Fibroblast of skin of scalp (primary cell): ENCODE measurements at places on chromosomes 5 and 9.

- DNase-seq, result peak; percentile 22
Observed at GRCh38 chr9:7608261-7608660, 191.3 kb downstream of the DMAC1 start.

GRCh38 chr9:135494791-135495559 lies 5.5 kb upstream of the MRPS2 start:
- no peak for DNase-seq

DNA sequence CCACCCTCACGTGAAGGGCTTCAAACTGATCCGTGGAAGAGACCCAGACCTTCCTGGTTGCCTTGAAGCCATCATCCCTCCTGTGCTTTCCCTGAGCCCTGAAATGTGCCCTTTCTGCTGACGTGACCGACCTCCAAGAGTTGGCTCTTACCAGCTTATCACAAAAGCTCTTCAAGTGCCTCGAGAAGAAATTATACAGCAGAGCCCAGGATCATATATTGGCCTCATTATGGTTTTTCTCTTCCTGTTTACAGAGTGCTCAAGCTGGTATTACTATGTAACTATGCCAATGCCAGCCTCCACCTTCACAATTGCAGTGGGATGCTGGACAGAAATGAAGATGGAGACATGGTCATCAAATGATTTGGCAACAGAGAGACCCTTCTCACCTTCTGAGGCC lies 66.0 kb downstream of the AOPEP start:
- no peak for DNase-seq

DNA sequence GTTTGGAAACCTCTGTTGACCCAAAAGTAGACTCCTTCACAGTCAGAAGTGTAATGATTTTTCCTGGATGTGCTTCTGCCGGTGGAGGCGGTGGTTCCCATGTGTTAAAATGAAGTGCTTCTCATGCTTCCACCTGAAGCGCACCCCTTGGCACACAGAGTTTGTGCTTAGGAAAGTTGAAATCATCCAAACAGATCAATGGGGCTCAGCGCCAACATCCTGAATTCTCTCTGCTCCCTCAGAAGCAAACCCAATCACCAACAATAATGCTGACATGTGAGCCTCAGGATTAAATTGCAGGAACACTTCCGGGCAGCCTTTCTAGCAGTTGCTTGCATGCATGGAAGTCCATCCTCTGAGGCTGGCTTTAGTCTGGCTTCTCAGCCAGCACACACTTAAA lies 71.0 kb downstream of the MED10 start:
- no peak for DNase-seq

- DNase-seq, result peak; percentile 77
Observed at GRCh38 chr5:172766287-172767108, 4.5 kb downstream of the DUSP1 start.

DNA sequence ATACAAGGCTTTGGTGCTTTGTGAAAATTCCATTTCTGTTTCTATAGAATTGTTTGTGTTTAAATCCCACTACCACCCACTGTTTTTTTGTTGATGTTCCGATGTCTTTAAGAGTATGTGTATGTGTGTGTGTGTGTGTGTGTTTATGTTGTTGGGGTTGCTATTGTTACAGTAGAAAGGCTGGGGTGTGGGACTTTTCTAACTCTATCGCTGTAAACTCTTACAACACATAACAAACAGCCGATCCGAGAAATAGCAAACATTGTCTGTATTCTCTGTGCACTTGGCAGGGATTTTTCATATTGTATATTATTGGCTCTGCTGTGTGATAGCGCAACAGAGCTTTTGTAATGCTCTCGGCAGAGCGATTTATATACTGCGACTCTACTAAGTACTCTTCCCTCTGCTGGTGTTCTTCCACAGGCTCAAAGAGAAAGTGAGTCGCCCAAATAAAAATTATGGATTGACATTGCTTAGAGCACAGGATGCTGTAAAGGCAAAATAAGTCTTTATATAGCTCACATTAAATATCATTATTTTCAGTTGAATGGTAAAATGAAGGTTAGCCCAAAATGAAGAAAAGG lies 492.2 kb upstream of the ARRDC3 start:
- DNase-seq, result no peak

- DNase-seq, result peak; percentile 21
Observed at GRCh38 chr9:136143215-136144001, 24.7 kb upstream of the TMEM250 start.

DNA sequence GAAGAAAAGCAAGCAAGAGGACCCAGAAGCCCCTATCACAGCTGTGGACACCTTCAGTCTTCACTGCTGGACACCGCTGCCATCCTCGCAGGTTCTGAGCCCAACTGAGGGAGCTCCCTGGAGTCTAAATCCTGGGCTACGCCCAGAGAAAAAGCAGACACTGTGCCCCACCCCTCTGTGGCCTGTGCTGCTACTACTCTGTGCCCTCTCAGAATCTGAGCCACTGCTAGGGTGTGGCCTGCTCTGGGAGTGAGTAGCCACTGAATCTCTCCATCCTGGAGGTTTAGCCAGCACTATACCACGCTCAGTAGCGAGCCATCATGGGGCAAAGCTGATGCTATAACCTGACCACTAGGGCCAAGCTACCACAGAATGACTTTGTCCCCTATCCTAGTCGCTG lies 338.2 kb downstream of the NPR3 start:
- DNase-seq, result peak; percentile 23

DNA sequence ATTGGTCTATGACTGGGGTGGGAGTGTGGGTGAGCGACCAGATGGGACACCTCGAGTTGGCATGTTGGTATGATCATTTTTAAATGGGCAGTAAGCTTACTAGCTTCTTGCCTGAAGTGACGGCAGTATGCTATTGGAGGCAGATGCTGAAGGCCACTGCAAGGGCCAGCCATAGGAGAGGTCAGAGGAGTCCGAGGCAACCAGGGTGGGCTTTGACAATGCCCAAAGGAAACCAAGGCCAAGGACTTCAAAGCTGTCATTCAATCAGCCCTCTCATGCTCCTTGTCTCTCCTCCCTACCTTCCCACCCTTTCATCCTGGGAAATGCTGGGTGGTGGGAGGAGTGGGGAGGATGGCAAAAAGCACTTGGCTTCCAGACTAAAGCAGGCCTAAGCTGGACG lies 57.1 kb upstream of the GLRX start:
- DNase-seq, result no peak

GRCh38 chr5:171162596-171162995 lies 146.5 kb upstream of the TLX3 start:
- no peak for DNase-seq

GRCh38 chr9:71793386-71794105 lies 25.2 kb upstream of the CEMIP2 start:
- peak; percentile 91 for DNase-seq

- DNase-seq, result peak; percentile 56
Observed at GRCh38 chr5:96660971-96661854, 963 bp upstream of the CAST start.

- DNase-seq, result no peak
Observed at GRCh38 chr5:150771034-150771795, 7.3 kb upstream of the SMIM3 start.

GRCh38 chr5:169657127-169657526 lies 20.1 kb downstream of the DOCK2 start:
- no peak for DNase-seq

DNA sequence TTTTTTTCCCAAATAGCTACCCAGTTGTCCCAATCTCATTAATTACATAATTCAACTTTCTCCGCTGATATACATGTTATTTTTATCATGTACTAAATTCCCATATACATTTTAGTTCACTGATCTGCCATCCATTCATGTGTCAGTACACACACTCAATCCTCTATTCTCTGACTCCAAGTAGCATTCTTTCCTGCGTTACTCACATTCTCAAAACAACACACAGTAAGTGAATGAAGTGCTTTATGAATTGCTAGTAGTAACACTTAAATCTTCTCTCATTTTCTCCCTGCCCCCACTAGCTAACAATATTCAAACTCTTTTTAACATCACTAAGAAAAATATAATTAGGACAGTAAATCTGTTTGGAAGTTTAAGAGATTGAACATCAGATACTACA lies 8.9 kb downstream of the ZNF366 start:
- DNase-seq, result peak; percentile 79

- no peak for DNase-seq
Observed at GRCh38 chr5:150613991-150614660, 26.3 kb upstream of the SYNPO start.

DNA sequence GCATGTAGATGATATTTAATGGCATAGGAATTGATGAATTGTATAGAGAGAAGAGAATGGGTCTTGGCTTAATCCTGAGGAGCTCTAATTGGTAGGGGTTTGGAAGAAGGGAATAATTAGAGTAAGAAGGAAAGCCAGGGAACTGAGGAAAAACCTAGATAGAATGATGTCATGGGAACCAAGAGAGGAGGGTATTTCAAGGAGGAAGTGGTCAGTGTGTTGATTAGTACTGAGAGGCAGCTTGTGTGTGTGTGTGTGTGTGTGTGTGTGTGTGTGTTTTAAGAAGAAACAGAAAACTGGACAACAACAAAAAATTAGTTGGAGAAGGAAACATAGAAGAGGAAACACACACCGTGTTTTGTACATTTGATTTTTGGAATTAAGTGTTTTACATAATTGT lies 42.8 kb downstream of the MAST4 start:
- peak; percentile 9 for DNase-seq

DNA sequence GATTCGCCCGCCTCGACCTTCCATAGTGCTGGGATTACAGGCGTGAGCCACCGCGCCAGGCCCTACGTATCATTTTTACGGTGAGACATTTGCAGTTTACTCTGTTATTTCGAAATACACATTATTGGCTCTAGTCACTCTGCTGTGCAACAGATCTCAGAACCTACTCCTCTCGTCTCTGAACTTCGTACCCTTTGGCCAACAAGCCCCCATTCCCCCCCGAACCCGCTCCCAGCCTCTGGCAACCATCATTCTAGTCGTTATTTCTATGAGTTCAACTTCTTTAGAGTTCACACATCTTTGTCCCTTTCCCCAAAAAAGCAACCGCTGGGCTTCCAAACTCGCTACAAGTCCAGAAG lies 735 bp downstream of the PTGR1 start:
- peak; percentile 8 for DNase-seq

DNA sequence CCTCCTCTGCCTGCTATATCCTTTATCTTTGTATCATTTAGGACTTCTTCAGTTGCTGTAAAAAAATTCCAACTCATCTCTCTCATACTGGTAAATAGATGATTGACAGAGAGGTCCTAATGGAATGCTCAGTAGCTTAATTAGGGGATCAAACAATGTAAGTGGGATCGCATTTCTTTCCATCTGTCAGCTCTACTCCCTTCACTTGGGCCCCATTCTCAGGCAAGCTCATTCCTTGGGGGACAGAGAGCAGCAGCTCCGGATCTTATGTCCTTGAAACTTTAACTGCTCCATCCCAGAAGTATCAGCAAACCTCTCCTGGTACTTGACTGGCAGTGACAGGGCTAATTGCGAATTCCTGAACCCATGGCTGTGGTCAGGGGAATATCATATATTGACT lies 146.7 kb downstream of the YTHDC2 start:
- no peak for DNase-seq

GRCh38 chr5:169801781-169802180 lies 164.7 kb downstream of the DOCK2 start:
- no peak for DNase-seq

GRCh38 chr5:128237546-128237945 lies 154.0 kb downstream of the SLC12A2 start:
- DNase-seq, result no peak

GRCh38 chr5:135055396-135055795 lies 21.4 kb upstream of the PITX1 start:
- no peak for DNase-seq

GRCh38 chr5:76583163-76584047 lies 39.8 kb downstream of the F2RL2 start:
- DNase-seq, result peak; percentile 26

DNA sequence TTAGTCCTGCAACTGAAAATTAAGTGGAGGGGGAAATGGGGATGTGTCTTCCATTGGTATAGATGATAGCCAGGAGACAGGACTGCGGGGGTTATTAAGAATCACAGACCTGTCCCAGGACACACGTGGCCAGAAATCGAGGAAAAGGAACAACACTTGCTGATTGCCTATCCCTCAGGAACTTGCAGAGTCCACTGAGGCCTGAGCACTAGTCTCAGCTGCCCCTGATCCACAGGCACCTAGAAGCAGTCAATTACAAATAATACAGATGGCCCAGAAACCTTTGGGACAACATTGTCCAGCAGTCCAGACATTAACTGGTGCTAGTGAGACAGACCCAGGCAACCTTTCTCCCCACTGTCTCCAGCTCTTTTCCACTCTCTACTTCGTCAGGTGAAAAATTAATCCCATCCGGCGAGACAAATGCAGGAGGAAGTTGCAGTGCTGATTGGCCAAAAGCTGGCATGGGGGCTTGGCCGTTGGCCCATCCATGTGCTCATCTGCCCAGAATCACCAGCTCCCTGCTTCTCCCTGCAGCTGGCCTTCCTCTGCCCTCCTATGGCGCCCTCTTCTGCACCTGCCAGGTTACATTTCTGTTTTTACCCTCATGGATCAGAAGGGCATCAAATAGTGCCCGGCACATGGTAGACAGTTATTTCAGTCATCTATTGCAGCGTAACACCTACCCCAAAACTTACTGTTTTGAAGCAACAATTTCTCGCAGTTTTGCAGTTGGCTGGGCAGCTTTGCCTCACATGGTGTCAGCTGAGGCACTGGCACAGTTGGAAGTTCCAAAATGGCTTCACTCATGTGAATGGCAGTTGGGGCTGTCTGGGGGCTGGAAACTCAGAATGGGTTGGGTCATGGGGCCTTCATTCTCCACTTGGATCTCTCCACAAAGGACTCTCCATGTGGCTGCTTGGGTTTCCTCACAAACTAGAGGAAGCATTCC lies 3.6 kb upstream of the B4GALT1 start:
- no peak for DNase-seq

DNA sequence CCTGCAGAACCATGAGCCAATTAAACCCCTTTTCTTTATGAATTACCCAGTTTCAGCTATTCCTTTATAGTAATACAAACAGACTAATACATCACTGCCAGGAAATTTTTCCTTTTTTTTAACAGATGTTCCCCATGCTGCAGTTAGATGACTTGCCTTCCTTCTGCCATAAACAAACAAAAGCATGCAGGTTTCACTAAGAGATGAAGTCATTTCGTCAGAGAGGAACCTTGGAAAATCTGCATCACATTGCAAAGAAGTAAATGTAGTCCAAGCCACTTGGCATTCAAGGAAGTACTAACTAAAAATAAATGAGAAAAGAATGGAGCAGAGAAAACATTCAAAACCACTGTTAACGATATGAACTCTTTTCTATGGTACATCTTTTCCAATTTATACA lies 194.1 kb upstream of the EFNA5 start:
- no peak for DNase-seq

- DNase-seq, result no peak
Observed at GRCh38 chr5:94420885-94421284, 197.5 kb downstream of the KIAA0825 start.

GRCh38 chr9:126862104-126862761 lies 1.8 kb downstream of the ZBTB34 start:
- no peak for DNase-seq
